ENCODE measurements at places on chromosomes 13 and 19.

DNA sequence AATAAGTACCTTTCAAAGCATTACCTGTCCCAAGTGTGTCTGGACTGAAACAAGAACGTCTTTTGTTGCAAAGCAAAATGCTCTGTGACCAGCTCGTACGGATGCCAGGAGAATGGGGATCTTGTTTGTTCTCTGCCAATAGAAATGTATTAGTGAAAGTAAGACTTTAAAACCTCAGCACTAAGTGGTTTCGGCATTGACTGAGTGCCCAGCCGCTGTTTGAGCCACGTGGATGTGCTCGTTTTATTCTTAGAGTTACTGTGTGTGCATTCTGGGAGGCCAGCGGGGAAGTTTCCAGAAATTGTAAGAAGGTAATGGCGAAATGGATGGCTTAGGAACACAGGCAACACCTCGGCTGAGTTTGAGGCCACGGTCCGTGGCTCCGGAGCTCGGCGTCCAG, 117.1 kb upstream of the USP29 start:
- DNase-seq = no peak

- DNase-seq = no peak
Measured at GRCh38 chr13:42047561-42048341, 697 bp upstream of the DGKH start.

- DNase-seq = no peak
Measured at GRCh38 chr19:34707661-34708060, 26.4 kb upstream of the ZNF181 start.

- no peak for DNase-seq
Measured at GRCh38 chr19:1070576-1070930, 3.6 kb downstream of the ARHGAP45 start.

- DNase-seq = peak; percentile 38
Measured at GRCh38 chr13:42001580-42001979, 40.7 kb upstream of the VWA8 start.

GRCh38 chr19:53873773-53874605, 6.3 kb downstream of the MYADM start:
- DNase-seq = no peak

Data from HS-5 (cell line).